ENCODE measurements at places on chromosomes 16 and 17.

DNA sequence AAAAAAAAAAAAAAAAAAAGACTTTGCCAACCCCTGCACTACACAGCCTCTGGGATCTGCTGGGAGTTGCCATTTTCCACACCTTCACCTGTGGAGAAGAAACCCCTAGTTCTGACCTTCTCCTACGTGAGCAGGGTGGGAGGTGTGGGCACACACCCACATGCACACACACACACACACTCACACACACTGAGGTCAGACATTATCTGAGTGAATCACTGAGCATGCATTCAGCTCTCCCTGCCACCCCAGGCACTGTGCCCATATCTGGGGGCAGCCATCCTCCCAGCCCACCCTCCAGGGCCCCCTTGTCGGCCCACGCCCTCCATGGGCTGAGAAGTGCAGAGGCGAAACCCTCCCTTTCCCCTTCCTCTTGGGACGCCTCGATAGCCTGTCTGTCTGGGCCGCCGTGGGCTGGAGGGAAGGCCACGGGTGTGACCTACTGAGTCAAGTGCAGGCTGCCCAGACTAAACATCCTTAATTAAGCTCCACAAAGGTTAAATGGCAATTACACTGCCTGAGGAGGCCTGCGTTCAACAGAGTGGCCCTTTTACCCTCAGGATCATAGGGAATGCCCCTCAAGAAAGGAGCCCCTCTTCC is 143.8 kb downstream of the C16orf95 start:
- no peak for DNase-seq

- DNase-seq: no peak
Observed at GRCh38 chr17:79255926-79256585, 181.4 kb downstream of the ENGASE start.

GRCh38 chr17:72077326-72077960 is 43.4 kb upstream of the SOX9 start:
- no peak for DNase-seq

GRCh38 chr17:82502207-82502606 is 17.3 kb upstream of the FOXK2 start:
- no peak for DNase-seq

DNA sequence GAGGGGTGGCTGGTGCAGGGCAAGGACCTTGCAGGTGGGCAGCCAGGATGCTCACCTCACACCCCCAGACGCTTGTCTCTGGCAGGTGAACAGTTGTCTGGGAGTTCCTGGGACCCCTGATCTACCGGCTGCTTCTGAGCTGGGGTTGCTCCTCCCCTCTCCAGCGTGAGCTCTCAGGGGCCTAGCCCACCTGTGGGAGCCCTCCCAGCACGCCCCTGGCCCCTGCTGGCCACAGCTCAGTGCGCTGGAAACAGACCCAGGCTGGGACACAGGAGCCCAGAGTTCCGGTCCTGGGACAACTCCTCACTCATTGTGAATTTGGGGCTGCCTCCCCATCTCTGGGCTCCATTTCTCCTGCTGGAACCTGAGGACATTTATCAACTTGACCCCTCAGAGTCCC is 30.3 kb downstream of the ARHGAP23 start:
- no peak for DNase-seq

DNA sequence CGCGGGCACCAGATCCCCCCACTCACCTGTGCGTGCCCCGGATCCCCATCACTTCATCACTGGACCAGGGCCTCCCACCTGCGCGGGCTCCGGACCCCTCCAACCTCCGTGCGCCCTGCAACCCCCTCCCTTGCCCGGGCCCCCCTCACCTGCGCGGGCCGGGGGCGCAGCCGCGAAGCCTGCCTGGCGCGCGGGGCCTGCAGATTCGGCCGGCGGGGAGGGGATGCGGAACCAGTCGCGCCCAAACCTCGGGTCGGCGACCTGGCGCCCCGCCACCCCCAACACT is 202 bp downstream of the CEP131 start:
- DNase-seq: no peak

DNA sequence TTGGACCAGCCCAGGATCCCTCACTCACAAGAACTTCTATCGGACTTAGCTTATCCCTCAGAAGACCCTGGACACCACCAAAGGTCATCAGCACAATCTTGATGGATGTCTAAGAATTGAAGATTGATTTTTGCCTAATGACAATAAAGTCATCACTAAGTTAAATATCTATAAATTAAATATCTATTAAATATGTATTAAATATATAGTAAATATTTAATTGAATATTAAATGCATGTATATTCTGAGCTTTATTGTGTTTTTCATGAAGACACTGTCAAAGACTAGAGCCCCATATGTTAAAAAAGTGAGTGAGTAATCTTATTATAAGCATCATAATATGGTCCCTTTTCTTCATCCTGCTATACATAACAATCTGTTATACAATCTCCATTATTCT is 751.1 kb downstream of the KCNJ2 start:
- no peak for DNase-seq

DNA sequence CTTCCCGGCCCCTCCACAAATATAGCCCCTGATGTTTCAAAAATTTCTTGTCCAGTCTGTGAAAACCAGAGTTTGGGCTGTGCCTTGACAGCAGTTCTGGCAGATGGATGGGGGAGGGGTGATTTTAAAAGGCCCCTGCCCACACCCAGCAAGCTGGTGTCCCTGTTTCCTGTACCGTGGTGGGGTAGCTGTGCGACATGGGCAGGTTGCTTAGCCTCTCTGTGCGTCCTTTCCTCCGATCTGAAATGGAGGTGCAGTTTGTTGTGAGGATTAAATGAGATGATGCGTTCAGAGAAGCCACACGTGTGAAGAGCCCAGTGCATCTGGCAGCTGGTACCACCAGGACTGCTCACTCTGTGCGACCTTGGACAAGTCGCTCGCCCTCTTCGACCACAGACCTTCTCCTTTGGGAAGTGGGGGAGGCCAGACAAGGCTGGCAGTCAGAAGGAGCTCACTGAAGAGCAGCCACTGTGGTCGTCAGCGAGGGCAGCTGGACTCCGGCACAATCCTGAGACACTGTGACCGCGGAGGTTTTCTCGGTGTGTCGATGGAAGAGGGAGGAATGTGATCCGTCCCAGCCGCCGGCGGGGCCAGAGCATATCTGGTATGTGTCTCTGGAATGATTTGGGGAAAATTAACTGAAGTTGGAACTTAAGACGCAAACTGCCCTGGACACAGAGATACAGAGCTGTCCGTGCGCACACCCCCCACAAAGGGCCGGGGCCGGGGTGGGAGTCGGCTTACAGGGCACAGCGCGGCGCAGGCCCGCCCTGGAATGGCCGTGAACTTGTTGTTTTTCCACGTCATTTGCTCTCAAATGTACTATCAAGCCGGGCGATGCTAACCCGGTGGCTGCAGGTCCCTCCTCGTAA is 721 bp upstream of the WFIKKN2 start:
- DNase-seq: peak; percentile 75

- peak; percentile 74 for DNase-seq
Observed at GRCh38 chr17:76700617-76701470, 9.9 kb downstream of the MXRA7 start.

DNA sequence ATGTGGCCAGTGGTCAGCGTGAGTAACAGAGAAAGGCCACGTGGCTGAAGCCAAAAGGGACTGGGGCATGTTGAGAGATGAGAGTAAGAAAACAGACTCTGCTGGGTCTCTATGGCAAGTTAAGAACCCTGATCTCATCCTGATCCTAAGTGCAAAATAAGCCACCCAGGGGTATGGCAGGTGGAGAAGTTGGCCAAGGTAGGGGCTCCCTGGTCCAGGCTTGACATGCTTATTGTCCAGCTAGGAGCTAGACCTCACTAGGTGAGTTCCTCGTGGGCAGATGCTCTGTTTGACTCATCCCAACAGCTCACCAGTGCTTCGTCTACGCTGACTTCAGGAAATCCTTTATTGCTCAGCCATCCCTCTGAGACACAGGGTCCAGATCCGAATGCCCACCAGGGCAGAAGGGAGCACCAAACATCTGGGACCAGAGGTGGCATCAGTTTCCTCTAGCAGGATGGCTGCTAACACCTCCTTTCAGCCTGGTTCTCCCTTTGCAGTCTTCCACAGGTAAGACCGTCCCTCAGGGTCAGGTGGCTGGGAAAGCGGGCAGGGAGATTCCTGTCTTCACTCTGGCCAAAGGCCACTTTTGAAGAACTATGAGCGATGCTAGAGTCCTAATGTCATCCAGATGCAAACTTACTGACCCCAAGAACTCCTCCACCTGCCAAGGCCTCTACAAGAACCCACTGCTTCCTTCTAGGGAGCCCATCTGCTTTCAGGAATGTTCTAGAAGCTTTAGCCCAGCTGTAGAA is 99.5 kb downstream of the CDYL2 start:
- no peak for DNase-seq

DNA sequence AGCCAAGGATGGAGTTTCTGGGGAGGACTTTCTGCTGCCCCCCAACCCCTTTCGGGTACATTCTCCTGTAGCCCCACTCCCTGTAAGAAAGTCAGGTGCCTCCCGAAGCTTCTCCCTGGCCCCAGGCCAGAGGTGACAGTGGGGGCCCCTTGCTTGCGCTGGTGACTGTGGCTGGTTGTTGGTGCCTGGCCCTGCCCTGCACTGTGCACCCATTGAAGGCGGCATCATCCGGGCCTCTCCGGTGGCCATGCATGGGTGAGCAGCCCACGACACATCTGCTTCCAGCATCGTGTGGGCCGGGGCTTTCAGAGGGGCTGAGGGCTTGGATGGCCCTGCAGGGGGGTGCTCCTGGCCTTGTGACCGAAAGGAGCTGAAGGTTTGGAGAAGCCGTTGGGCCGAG is 297.0 kb downstream of the SEC14L1 start:
- DNase-seq: no peak
